SK-N-DZ (cell line): ENCODE measurements at places on chromosomes 11 and 22.

DNA sequence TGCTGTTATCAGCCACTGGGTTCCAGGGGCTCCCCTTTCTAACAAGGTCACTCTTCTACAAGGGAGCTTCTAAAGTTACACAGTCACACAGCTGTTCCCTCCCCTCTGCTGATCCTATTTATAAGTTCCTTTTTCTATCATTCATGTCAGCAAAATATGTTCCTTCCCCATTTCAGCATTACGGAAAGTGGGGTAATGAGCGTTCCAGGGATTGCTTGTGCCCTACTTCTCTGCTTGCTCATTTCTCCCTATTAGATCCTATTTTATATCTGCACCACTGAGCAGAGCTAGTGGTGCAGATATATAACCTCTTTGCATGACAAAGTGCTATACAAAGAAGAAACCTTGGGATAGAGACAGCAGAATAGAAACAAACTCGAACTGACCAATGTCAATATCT lies 22.7 kb upstream of the PLEKHB1 start:
- no peak for DNase-seq

DNA sequence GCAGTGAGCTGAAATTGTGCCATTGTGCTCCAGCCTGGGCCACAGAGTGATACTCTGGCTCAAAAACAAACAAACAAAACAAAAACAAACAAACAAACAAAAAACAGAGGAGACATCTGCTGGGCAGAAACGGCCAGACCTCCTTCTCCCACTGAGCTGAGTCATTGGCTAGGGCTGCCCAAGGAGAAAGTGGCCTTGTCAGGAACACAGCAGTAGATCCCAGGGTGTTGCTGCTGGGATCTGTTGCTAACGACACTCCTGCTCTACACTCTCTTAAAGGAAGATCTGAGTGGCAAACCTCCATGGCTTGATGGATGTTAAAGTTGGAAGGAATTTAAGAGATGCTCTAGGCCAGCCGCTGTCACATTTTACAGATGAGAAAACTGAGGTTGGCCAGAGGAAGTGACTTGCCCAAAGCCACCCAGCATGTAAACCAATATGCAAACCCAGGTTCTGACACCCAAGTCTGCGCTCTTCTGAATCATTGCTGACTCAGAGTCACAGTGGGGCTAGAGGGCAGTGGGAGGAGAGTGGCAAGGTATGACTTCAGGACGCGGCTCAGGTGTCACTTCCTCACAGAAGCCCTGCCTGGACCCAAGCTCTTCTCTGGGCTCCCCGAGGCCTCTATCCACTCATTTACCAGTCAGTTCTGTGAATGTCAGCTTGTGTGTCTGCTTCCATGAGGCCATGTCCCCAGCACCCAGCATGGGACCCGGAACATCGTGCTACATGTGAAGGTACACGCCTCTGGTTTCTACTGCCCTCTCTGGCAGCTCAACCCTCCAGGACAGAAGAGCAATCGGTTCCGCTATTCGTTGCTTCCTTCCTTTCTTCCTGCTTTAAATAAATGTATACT lies 11.3 kb upstream of the GDPD5 start:
- DNase-seq: no peak

DNA sequence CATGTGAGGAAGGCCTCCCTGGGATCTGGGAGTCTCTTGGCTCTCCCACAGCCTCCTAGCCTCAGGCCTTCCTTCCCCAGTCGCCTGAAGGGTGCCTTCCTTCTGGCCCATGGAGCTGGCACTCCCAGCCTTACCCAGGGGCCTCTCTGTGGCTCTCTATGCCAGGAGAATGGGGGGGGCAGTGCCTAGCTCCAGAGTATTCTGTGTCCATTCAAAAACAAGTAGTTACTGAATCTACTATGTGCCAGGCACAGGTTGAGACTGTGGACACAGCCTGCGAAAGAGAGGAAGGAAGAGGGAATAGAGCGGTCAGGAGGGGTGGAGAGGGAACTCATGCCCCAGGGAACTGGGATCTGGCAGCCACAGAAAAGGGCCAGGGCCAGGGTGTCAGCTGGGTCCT lies 2.7 kb upstream of the PLA2G3 start:
- no peak for DNase-seq

DNA sequence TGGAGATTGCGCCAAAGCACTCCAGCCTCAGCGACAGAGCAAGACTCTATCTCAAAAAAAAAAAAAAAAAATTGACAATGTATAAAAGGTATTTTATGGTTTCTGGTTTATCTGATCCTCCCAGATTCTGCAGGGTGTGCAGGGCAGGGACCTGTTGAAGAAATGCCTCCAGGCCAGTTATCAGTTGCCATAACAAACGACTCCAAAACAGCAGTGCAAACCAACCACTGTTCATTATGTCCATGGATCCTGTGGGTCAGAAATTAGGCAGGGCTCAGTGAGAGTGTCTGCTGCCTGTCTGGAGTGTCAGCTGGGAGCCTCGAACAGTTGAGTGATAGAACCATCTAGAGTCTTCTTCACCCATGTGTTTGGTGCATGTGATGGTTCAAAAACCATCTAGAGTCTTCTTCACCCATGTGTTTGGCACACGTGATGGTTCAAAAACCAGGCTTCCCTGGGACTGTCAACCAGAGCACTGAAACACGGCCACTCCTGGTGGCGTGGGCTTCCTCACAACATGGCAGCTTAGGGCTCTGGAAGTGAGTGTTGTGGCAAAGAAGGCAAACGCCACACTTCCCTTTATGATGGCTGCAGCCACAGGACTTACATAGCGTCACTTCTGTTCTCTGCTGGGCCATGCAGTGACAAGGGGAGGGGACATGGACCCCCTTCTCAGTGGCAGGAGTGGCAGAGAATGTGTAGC lies 115.1 kb upstream of the CRYBB3 start:
- no peak for DNase-seq

DNA sequence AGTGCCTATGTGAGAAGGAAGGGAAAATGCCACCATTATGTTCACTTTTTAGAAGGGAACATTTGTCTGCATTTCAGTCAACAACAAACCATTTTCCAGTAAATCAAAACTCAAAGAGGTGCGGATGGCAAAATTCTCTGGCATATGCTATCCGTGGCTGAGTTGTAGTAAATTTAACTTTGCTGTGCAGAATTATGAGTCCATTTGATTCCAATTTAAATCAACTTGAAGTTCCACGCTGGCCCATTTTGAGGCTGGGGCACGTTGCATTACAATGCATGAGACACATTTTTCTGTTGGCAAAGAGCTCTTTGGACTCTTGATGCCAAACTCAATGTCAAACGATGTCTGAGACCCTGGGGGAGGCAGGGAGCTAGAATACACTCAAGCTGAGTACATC lies 211.8 kb downstream of the LRRC4C start:
- no peak for DNase-seq

- DNase-seq: no peak
Observed at GRCh38 chr11:15651816-15652215, 537.1 kb downstream of the INSC start.

DNA sequence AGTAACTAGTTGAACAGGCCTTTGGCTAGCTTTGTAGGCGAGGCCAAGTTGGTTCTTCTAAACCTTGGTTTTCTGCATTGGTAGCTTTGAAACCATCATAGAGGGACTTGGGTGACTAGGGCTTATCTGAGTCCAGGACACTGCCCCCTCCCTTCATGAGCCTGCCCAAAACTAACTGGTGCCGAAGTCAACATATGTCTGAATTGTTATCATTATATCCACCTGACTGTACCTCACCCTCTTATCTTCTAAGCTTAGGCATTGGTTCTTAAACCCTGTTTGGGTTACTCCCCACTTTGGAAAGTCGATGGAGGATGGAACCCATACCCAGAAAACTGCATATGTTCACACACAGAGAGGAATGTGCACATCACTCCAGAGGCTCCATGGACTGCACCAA lies 7.6 kb upstream of the MAPK8IP1 start:
- no peak for DNase-seq

- DNase-seq: no peak
Observed at GRCh38 chr11:111795334-111795985, 29.3 kb upstream of the PPP2R1B start.

- no peak for DNase-seq
Observed at GRCh38 chr11:47464483-47464882, 15.5 kb upstream of the RAPSN start.

- no peak for DNase-seq
Observed at GRCh38 chr11:76615950-76616349, 54.6 kb downstream of the LRRC32 start.

DNA sequence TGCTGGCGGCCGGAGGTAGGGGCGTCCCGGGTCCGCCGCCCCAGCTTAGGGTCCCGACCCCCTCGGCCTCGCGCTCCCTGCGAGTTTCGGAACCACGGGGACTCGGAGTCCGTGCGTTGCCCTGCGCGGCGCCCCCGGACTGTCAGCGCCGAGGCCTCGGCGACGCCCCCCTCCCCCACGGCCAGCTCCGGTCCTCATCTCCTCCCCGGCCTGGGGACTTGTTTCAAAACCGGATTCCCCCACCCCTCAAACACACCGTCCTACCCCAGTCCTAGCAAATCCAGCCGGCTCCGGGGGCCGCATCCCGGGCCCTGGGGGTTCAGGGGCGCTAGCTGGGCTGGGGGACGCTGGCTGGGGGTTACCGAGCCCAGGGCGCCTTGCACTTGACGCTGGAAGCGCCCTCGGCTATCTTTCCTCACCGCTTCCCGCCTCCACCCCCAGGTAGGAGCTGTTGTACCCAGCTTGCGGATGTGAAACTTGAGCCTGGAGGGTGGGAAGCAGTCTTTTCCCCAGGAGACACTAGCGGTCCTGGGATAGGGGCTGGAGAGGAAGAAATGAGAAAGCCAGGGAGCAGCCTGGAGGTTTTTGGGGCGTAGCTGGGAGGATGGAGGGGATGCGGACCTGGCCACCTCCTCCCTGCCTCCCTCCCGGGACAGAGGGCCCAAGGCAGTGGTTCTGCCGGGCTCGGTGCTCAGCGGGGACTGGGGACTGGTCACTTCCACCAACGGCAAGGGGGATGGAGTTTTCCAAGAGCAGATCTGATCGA lies 550 bp downstream of the FBLN1 start:
- DNase-seq: peak; percentile 35

- DNase-seq: peak; percentile 81
Observed at GRCh38 chr11:93936460-93936859, 84.7 kb upstream of the HEPHL1 start.

DNA sequence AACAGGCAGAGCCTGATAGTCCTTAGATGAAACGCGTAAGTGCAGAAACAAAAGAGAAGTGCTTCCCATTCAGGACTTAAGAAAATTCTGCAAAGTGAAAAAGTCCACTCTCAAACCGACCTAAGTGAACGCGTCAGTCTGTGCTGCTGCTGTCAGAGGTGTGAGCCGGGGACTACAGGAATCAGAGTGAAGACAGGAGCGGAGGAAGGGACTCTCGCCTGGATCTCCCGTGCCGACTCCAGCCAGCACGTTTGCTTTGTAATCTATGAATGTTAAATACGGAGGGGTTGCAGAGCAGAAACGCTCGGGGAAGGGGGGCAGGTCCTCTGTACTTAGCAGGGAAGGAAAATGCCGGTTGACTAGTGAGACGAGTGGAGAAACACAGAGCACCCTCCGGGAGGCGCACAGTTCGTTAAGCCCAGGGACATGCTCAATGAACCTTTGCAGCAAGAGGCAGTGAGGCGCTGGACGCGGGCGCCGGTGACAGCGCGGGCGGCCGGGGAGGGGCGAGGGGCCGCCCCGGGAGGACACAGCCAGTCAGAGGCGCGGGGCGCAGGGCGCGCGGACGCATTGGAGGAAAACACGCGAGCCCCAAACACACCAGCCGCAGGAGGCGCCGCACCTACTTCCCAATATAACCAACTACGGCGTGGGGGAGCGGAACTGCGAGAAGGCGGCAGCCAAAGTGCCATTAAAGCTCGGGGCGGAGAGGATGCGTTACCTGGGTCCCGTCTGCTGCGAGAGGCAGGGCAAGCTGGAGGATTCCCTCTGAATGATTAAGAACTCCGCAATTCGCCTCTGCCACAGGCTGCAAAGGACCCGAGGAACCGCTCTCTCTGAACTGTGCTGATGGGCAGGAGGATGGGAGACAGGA lies at the start of gene CNTN5:
TSS of gene CNTN5 (plus strand) at position 598 of the 874 bp plus-strand sequence.
- DNase-seq: peak; percentile 88

DNA sequence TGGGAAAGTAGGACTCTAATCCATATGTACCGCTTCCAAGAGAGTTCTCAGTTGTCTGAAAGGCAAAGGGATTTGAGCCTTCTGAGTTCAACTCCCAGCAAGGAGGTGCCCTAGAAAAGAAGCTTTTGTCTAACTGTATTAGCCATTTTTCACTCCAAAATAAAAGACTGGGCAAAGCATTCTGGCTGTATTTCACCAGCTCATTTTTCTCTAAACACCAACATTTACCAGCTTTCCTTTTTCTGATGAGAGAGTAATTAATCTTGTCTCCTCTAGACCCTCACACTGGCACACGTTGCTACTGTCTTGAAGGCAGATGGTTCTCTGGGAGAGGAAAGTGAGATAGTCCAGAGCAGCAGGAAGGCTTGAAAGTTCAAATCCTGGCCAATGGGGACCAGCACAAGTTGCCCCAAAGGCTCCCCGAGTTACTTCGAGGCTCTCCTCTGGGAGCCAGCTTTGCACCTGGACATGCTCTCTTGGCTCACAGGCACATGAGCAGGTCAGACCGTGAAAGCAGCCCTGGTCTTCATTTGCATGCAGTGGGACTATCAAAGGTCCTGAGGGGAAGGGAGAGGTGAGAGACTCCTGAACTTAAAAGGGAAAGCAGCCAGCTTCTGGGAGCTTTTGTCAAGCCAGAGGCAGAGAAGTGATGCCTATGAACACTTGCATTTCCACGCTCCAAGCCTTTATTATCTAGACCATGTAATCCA lies 100.0 kb downstream of the NTM start:
- no peak for DNase-seq

DNA sequence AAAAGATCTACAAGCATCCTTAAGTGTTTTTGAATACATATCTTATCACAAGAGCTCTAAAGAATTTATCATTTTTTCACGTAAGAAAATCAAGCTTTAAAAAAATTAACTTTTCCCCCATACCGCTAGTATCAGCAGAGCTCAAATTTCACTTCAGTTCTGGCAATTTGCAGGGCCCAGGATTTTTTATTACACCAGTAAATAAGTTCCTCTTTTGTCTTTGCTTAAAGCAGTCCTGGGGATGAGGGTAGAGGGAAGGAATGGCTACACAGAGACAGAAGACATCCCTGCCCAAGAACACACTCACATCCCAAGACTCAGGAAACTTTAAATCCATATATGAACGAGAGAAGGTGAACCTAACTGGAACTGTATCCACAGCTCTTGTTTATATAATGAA lies 22.6 kb upstream of the SORL1 start:
- no peak for DNase-seq

DNA sequence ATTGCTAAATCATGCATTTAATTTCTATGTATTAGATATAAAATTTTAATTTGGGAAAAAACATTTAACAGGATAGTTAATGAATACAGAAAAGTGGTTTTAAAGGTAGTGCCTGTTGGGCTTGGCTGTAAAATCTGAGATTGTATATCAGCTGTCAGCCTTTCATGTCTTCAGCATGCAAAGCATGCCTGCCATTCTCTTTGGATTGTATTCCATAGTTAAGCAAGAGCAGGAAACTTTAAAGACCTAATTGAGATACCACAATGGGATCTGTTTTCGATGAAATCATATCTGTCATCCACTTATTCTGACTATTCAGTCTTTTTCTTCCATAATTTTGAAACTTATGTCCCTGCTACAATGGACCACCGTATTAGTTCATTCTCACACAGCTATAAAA lies 451.0 kb upstream of the DDI1 start:
- DNase-seq: no peak
